Epithelial cell of prostate (primary cell): ENCODE measurements at places on chromosomes 2 and 18.

GRCh38 chr2:100213595-100213994, 71.2 kb upstream of the AFF3 start:
- DNase-seq: no peak

- DNase-seq: no peak
Measured at GRCh38 chr18:78981989-78982620, 2.5 kb downstream of the SALL3 start.

- no peak for DNase-seq
Measured at GRCh38 chr2:118168615-118169014, 80.3 kb downstream of the INSIG2 start.

- no peak for DNase-seq
Measured at GRCh38 chr2:213108308-213108707, 43.1 kb downstream of the IKZF2 start.

- DNase-seq: no peak
Measured at GRCh38 chr2:64820901-64821300, 167.2 kb upstream of the SERTAD2 start.

GRCh38 chr2:30255466-30256408, 24.4 kb downstream of the LBH start:
- DNase-seq: no peak

DNA sequence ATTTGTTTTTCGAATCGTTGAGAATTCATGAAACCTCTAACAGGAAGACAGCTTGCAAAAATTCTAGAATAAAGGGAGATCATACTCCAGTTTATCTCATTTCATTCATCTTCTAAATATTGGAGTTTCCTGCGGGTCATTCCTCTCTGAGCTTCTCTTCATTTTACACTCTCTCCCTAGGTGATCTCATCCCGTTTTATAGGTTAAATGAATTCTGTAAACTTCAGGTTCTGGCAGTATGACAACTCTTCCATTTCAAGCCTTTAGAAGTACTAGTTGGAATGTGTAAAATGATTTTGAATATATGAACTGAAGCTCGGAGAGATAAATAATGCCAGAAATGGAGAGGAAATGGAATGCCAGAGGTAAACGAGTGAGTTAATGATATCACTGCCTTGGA, 312.4 kb downstream of the METTL4 start:
- no peak for DNase-seq

- no peak for DNase-seq
Measured at GRCh38 chr18:78981394-78981831, 1.8 kb downstream of the SALL3 start.

GRCh38 chr2:83224591-83225200, 1234.4 kb downstream of the SUCLG1 start:
- no peak for DNase-seq

GRCh38 chr18:48743886-48744285, 205.1 kb downstream of the CTIF start:
- no peak for DNase-seq

- DNase-seq: no peak
Measured at GRCh38 chr2:10790228-10790973, 22.2 kb downstream of the PDIA6 start.

GRCh38 chr2:19224486-19224885, 133.9 kb downstream of the OSR1 start:
- DNase-seq: no peak

DNA sequence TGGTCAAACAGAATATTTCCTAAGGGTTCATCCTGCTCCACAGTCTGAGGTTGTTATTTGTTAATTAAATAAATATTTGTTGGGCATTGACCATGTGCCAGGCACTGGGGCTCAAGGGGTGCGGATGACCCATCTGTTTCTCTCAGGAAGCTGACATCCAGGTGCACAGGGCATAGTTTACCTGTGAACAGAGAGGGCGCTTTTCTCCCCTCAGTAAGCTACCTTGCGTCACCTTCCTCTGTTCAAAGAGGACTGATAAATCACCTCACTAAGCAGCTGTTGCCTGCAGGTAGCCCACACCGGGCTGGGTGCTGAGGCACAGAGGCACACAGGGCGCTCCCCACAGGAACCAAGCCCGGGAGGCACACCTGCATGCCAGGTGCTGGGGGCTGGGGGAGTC, 41.6 kb downstream of the SH3RF3 start:
- no peak for DNase-seq

DNA sequence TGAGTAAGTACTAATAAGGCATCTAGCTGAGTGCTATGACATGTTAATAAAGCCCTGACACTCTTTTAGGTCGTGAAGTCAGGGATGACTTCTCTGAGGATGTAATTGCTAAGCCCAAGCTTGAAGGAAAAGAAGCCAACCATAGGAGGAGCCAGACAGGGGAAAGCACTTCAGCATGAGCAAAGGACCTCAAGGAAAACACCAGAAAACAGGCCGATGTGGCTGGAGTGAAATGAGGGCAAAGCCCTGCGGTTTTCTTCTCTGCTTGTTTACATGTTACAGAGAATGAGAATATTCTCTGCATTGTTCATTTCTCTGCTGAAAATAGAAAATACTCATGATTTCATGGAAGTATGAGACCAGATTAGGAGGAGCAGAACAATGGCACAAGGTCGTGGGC, 112.5 kb upstream of the ARHGAP28 start:
- DNase-seq: no peak

GRCh38 chr2:198374375-198375082, 570.1 kb downstream of the PLCL1 start:
- DNase-seq: peak; percentile 26

DNA sequence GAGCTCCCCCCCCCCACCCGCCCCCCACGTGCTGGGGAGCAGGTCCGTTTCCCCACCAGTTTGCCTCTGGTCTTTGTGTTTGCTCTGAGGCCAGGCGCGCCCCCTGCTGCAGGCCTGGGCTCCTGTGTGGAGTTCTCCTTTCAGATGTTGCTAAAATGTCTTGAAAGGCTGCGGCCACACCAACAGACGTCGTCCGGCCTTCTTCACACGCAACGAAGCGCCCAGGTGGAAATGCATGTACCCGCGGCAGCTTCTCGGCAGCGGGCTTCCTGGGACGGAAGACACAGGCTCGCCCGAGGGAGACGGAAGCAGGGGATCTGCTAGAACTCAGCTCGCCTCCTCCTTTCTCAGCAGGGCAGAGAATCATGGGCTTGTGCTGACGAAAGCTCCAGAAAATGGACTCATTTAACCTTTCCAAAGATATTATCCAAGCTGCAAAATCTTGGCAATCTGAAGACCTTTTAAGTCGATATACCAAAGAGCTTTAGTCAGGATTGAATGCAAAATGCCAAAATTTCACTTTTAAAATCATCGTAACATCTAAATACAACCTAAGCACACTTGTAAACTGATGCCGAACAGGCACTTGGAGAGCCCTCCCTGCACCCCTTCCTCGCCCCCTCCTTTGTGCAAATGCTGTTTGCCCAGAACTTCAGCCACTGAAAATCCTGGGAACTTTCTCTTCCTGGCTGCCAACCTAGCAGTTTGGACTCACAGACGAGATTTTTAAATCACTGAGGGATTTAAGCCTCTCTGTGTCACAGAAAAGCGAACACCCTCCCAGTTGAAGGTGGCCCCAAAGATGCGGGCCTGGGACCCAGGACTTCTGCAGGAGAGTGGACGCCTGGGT, 125.5 kb upstream of the ZNF516 start:
- no peak for DNase-seq

DNA sequence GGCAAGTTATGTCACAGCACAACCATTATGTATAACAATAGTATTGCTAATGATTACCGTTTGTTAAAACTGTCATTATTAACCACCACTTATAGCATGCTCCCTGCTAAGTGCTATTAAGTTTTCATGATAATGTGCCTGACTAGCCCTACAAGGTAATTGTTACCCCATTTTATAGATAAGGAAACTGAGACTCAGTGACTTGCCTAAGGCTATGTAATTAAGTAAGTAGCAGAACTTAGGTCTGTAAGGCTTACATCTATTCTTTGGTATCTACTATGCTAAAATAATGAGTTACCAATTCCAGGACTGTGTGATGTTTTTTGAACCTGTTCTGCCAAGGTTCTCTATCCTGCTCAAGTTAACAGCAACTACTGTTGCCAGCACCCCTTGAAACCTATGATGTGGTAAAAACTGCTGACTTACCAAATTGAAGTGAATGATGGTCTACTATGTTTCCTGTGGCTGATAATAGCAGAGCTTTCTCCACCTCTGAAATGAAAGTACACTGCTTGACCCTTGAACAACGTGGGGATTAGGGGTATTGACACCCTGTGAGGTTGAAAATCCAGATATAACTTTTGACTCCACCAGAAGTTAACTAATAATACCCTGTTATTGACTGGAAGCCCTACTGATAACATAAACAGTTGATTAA, 18.2 kb downstream of the ACVR2A start:
- no peak for DNase-seq

GRCh38 chr2:21814588-21815149, 690.9 kb downstream of the TDRD15 start:
- DNase-seq: no peak

DNA sequence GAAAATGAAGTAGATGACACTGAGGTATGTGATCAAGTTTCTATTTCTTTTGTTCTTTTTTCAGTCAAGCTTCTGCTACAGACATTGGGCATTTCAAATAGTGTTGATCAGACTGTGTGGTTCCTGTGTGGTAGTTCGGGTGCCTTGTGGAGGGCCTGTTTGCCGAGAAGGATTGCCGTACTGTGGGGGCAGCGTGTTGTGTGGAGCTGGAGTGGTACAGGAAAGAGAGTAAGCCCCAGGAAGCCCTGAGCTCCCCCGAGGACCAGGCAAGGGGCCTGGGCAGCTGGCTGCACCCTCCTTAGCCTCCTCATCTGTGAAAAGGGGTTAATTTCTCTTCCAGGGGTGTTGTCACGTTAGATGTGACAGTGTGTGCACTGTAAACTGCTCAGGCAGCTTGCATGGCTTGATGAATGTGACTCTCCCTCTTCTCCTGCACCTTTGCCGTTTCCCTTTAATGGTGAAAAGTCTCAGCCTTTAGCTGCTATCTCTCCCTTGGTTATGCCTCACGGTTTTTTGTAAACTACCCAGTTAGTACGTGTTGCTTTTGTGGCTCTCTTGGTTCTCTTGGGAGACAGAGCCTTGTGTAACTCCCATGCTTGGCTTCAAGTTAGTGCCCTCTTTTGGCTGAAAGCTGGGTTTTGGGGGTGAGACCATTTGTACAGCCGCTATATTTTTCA, 19.5 kb downstream of the C2orf74 start:
- DNase-seq: no peak
